ENCODE measurements at places on chromosomes 6 and 20. TPM values are rescaled to one million over a fixed set of nuclear protein-coding genes. Genes with fewer than 3 reads are reported as not detected.

L3MBTL3 gene
- 3.0 TPM for polyA plus RNA-seq

TAAR8 gene
- polyA plus RNA-seq: not detected

HUS1B gene
- 0.09 TPM for polyA plus RNA-seq

SLC26A8 gene
- not detected for polyA plus RNA-seq

TXNDC5 gene
- polyA plus RNA-seq: 111 TPM

CASS4 gene
- polyA plus RNA-seq: 0.03 TPM

CCN5 gene
- polyA plus RNA-seq: 11.1 TPM

EFHC1 gene
- 15.2 TPM for polyA plus RNA-seq

EYS gene
- not detected for polyA plus RNA-seq

SULF2 gene
- polyA plus RNA-seq: 25.2 TPM

C20orf96 gene
- 20.5 TPM for polyA plus RNA-seq

FOXO3 gene
- polyA plus RNA-seq: 4.8 TPM
